NCI-H2107 (cell line): ENCODE measurements at places on chromosomes 5 and 9.
A peak's percentile ranks its signal among the peaks of the same experiment; 100 is the strongest.

- no peak for DNase-seq
Measured at GRCh38 chr9:115165233-115165632, 47.3 kb upstream of the TNC start.

DNA sequence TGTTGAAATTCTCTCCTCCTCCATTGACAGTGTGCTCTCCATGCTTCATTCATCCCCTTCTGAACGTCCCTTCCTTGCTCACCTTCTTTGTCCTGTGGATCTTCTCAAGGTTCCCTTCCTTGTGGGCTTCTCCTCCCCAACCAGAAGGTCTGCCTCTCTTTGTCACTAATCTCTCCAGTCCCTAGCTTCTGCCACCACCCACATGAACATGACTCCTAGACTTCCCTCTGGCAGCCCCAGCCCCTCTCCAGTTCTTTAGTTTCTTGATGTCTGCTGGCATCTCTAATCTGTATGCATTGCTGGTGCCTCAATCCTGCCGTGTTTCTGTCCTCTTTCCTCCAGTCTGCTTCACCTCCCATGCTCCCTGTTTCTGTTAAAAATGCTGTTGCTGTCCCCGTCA lies 79.3 kb downstream of the ARHGAP26 start:
- no peak for DNase-seq

DNA sequence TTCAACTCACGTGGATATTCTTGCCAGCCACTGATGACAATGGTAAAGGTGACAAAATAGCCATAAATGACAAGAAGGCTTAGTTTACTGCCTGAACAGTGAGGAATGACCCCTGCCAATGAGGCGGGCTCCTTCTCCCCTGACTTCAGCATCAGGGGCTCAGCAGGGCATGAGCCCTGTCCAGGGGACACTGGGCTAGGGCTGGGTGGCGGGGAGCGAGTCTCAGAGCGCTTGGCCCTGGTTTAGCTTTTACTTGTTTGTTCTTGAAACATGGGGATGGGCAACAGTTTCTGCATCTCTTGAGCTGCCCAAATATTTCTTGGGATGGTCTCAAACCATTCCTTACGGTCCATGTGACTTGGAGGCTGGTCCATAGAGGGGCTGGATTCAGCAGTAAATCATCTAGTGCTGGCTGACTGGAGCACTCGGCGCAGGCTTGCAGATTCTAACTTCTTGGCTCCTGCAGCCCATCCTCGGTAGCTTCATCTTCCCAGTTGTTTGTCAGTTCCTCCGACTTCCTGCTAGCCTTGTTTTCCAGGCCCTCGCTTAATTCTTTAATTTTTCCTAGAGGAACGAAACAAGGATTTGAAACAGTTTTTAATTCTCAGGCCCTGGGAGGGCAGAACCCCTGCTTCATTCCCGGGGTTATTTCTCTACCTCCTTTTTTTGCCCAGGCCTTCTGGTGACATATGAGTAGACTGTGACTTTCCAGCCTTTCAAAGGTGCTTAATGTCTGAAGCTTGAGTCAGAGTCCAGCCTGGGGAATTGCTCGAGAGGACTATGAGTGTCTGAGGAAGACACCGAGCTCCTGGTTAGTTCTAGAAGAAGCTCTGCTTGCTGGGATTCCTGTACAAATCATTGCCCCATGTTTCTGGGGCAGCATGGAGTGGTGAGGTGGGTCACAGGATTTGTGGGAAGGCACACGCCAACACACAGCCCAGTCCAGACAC lies 4.5 kb upstream of the HMCN2 start:
- DNase-seq, result no peak

DNA sequence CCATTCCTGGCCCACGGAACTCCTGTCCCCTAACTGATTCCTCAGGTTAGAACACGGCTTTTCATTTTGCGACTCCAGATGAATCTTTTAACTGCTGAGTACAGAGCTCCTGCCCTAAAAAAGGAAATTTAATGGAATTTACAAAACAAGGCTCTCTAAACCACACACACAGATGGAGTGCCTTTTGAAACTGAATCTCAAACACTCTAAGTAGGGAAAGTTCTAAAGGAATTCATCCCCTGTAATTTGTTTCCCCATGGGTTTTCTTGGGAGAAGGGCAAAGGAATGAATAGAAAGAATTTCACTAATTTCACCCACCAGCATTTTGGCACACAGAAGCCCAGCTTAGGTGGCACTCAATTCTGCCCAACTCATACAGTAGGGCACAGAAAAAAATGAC lies 106.5 kb downstream of the THBS4 start:
- DNase-seq, result no peak

DNA sequence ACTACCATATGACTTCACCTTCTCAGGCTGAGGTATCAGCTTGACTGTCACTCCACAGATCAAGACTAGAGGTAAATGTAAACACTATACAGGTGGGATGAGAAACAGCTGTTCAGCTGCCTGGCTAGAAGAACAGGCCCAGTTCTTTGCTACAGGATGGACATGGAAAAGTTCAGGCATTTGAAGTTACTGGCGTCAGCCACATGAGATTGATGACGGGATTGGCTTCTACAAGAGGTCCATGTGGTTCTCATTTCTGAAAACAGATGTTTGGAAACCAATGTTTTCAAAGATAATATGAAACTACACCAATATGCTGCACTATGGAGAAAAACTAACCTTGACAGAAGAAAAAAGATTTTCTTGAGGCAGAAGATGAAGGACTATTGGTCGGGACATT lies 324.1 kb downstream of the CDH10 start:
- no peak for DNase-seq

GRCh38 chr5:143431789-143432188 lies 28.3 kb upstream of the NR3C1 start:
- DNase-seq, result no peak

DNA sequence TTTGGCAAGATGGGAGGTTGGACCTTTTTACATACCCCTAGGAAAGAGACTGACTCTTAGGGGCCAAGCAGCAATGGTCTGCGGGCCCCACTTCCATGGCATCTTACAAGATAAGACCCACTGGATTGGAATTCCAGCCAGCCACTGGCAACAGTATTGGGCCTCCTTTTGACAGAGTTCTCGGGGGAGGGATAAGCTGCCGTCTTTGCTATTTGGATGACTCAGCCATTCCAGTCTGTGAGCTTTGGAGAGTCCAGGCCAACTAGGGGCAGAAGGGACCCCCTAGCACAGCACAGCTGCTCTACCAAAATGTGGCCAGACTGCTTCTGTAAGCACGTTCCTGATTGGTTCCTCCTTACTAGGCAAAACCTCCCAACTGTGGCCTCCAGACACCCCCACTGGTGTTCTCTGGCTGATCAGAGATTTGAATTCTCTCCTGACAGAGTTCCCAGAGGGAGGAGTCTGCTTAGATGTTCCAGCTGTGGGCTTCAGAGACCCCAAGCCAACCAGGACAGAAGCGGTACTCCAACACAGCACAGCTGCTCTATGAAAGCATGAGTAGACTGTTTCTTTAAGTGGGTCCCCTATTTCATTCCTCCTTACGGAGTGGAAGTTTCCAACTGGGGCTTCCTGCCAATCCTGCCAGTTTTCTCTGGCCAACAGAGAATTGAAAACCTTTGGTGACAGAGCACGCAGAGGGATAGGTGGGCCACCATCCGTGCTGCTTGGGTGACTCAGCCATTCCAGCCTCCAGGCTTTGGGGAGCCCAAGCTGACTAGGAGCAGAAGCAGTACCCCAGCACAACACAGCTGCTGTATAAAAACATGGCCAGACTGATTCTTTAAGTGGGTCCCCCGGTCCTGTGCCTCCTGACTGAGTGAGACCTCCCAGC lies 672.1 kb upstream of the RIOK2 start:
- DNase-seq, result no peak

DNA sequence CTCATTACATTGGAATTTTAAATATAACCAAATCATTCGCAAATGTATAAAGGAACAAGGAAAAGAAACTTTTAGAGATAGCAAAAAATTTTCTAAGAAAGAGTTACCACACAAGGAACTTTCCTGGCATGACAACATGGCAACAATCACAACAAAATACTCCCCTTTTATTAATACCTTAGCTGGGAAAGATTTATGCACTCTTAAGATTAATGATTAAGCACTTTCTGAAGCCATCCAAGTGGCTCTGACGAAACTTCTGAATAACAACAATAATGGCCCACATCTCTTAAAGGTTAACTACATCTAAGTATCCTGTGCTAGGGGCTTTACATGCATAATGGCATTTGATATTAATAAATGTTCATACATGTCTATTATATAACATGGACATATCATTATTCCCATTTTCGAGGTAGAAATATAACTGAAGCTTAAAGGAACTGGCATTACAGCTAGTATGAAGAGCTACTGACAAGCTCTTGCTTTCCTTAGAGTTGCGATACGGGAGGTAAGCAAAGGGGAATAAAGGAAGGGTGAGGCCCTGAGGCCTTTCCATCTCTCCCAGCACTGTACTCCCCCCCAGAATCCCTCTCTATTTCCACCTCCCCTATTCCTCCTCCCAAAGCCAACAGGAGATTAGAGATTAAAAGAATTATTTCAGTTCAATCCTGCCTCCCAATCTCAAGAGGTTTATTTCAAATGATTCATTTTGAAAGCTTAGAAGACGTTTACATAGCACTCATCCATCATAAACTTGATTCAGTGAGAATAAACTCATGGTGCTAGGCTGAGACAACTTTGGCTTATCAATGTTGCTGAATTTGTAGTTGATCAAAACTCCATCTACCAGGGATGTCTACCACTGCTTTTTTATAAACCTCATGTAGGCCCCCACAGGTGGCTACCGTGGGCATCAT lies 9.6 kb downstream of the MTMR12 start:
- no peak for DNase-seq

- no peak for DNase-seq
Measured at GRCh38 chr5:179224741-179225140, 120.5 kb downstream of the ADAMTS2 start.

GRCh38 chr5:135130261-135131215 lies 96.5 kb upstream of the PITX1 start:
- DNase-seq, result no peak

DNA sequence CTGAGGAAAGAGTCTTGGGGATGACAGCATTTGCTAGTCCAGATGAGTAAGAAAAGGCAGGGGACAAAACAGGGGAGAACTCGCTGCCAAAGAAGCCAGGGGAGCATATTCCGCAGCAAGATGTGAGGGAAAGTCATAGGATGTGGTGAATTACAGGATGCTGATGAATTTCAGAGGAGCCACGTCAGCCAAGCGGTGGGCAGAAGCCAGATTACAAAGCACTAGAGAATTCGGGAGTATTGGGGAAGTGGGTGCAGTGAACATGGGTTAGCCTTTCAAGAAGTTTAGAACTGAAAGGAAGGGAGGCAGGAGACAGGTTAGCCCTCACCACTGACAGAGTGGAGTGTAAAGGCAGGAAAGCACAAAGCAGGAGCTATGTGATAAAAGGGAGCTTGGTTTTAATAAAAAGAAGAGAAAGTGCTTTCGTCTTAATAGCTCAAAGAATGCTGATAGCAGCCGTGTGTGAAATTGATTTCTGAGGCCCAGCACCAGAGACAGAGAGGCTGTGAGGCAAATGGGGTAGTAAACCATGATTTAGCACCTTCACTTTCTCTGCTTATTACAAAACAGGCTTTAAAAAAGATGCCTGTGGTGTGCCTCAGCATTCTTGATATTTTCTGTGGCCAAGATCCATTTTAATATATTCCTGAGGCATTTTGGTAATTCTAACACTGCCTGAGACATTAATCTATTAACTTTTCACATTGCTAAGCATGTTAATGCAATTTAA lies 16.9 kb downstream of the ADAMTSL1 start:
- no peak for DNase-seq

DNA sequence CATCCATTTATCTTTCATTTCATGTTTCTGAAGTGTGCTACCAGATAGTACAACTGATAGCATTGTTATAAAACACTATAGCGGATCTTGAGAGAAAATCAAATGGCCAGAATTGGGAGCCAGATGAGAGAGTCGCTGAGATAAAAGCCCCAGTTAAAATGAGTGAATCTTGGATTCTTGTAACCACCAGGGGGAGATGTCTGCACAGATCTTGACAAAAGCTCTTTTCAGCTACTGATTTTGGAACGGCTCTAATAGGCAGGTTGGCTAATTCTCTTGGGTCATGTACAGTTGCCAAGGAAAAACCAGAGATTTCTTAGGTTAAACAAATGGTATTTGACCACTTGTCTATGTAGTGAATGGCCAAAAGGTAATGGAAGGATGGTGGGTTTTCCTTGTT lies 21.7 kb downstream of the F2RL2 start:
- peak; percentile 21 for DNase-seq

DNA sequence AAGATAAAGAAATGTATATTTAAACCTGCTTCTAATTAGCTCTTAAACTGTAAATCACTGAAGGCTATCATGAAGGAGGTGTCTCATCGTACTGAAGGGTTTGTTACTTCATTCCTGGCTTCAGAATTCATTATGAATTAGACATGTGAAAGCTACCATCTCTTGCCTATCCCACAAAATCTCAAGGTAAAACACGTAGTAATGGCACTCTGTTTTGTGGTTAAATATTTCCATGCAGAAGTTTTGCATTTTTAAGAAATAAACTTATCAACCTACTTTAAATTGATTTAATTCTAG lies 490.7 kb upstream of the NUDT12 start:
- DNase-seq, result no peak

- no peak for DNase-seq
Measured at GRCh38 chr9:95809686-95810085, 65.8 kb upstream of the ERCC6L2 start.

DNA sequence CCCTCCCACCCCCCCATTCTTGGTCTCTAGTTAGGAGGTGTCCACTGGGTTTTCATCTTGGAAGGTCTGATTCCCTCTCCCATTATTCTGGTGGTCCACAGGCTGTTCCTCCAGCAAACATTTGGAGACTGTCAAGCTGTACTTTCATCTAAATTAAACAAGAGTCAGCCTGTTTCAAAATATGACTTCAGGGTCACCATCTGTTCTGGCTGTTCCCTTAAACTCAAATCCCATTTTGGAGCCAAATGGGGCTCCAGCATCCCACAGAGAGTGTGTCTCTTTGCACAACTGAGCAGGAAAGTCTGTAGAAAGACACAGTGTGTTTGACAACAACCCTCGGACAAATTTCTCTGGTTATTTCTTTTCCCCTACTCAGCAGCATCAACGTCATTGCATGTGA lies 20.5 kb downstream of the COL15A1 start:
- no peak for DNase-seq
